ENCODE measurements at places on chromosomes 12 and 14.
A peak's percentile ranks its signal among the peaks of the same experiment; 100 is the strongest.

DNA sequence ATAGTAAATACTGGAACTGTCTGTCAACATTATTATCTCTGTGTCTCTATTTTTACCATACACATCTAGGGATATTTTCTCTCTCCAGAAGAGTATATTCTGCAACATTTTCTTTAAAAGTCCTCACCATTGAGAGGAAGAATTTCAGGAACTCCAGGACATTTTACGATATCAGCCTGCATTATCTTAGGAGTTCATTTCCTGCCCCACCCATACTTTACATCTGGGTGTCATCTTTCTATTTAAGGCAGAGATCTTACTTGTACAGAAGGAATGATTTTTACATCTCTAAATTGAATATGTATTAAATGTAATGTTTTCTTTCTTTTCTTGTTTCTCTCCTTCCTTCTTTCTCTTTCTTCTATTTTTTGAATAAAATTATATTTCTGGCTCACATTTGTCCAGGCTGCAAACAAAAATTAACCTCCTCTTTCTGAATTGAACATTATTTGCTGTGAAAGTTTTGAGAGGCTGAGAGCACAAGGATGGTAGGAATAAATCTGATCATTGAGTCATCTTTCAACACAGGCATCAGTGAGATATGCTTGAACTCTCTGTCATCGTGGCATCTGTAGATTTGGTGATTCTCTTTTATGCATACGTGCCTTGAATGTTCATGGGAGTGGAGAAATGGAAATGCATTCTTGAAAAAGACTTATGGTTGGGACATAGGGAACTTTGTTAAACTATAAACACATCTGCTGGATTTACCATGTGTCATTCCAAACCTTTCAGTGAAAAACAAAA lies 753.6 kb downstream of the SLC16A7 start:
- DNase-seq = no peak

GRCh38 chr12:51341251-51342007 lies 5.0 kb downstream of the CELA1 start:
- no peak for DNase-seq

DNA sequence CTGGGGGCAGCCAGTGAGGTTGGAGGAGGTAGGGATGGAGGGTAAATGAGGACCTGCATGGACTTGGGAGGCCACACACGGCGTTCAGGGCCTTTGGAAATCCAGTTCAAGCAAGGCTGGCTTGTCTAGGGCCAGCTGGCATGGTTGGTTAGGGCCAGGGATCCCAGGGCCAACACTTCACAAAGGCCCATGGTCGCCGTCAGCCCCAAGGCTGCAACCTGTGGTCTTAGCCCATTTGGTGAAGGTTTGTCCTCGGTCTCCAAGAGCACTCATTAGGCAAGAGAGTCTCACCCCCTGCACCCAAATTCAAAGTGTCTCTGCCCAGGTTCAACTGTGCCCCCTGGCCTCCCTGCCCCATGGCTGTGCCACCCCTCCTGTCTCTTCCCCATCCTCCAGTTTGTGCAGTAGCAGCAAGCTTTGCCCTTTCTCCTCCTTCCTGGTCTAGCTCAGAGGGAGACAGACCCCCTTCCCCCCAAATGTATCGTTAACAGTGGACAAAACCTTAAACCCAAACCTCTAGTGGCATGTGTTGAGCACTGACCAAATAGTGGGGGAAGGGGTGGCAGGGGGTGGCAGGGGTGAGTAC lies 94.1 kb downstream of the NINJ2 start:
- DNase-seq = no peak

DNA sequence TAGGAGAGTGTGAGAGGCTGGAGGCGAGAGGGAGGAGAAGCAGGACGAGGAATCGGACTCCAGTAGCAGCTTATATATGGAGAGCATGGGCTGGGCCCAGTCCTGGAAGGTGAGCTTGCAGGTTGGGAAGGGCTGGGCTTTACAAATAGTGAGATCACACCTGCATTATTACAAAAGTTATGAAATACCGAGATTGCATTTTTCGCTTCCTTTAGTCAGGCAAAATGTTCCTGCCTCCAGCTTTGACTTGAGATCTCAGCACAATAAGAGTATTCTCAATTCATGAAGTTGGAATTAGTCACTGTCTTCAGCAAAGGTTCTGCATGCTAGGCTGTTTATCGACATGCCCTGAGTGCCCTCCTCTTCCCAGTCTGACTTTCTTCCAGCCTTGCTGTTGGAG lies at the start of gene KRT6B:
TSS of gene KRT6B (minus strand) at position 46 of the 400 bp plus-strand sequence. CDS start 68 bp downstream, outside the sequence.
- no peak for DNase-seq

DNA sequence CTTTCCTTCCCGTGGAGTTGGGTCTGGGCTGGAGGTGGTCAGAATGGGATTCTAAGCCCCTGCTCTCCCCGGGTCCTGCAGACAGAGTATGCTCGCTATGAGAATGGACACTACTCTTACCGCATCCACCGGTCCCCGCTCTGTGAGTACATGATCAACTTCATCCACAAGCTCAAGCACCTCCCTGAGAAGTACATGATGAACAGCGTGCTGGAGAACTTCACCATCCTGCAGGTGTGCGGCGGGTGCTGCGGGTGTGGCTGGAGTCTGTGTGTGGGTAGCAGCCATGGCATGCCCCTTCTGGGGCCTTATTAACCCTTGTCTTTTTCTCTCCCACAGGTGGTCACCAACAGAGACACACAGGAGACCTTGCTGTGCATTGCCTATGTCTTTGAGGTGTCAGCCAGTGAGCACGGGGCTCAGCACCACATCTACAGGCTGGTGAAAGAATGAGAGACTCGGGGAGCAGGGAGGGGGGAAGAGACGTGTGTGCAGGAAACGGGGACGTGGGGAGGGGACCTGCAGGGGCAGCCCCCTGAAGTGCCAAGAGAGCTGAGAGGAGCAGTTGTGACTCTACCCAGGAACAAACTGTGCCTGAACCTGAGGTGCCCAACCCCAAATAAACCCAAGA lies 37.0 kb upstream of the TSPAN9 start:
- DNase-seq = no peak

DNA sequence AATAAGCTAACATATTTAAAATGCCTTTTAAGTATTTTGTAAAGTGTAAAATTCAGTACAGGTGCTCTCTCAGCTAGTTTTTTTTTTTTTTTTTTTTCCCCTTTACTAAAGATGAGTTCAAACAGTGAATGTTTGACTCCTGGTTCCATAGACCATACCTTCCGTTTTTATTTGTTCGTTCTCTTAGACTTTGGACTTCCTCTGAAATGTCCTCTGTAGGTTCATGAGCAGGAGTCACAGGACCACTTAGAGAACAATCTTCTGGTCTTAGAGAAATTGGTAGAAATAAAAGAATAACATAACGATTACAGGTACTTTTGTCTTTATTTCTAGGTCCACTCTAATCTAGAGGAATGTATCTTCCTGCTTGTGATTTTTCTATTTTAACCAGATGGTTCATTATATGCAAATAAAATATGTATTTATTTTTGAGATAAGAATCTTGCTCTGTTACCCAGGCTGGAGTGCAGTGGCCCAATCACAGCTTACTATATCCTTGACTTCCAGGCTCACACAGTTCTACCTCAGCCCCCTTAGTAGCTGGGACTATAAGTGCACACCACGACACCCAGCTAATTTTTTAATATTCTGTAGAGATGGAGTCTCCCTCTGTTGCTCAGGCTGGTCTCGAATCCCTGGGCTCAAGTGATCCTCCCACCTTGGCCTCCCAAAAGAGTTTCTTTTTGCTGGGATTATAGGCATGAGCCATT lies 25.8 kb downstream of the STYX start:
- DNase-seq = no peak

DNA sequence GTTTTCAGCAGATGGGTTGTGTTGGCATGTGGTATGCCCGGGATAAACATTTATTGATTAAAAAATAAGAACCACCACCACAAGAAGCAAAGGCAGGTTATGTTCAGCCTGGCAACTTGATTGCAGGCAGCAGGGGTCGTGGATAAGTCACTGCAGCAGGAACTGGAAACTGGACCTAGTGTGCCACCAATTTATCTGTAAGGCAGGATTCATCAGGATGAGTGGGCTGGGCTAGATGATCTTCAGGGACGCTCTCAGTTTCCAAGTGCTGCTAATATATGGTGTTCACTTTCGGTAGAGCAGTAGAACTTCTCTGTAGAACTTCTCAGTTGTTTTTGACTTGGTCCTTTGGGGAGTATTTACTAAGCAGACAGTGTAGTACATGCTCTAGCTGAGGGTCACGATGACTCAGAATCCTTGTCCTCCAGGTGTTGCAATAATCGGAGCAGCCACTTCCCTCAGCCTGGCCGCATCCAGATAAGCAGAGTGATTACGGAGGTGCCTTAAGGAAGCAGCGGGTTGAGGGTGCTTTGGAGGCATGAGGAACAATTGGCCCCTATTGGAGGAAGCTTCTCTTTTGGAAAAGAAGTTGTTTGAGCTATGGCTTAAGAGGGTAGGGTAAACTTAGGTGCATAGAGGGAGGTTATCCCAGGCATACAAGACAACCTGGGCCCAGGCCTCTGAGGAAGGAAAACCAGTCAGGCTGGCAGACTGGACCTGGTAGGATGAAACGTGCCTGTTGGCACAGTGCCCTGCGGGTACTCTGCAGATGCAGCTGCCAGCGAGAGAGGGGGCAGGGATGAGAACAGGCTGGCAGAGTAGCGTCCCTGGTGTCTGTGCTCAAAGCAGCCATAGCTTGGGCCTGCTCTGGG lies 104.0 kb downstream of the GPR135 start:
- peak; percentile 91 for DNase-seq

- no peak for DNase-seq
Measured at GRCh38 chr12:2960996-2961616, 1.9 kb downstream of the TEAD4 start.

Data from non-pigmented ciliary epithelial cell (primary cell).